AML-193 (cell line): ENCODE measurements at places on chromosomes 13 and 19.

- DNase-seq, result no peak
Observed at GRCh38 chr13:48643159-48643558, 10.6 kb upstream of the CYSLTR2 start.

DNA sequence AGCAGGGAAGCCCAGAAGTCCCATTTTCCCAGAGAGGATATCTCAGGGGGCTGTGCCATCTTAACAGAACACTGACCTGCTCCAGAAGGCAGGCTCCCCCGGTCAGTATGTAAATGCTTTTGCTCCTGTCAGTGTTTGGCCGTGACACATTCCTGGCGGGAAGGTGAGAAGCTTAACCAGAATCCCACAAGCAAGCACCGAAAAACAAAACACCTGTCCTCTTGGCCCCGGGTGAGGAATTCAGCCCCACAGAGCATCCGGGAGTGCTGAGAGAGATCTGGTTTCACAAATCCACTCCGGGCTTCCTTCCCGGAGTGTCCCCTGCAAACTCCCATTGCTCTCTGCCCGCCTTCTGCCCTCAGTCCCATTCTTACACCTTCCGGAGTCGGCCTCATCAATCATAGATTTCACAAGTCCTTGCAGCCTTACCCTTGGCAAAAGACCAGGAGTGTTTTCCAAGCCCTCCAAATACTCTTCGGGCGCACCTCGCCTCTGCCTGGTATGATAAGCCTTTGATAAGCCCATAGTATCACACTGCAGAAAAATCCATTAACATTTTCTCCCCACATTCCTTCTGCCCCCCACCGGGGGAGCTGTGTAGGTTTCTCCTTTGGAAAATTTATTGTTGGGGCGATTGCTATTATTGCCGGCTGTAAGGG, 12.2 kb downstream of the TPM4 start:
- no peak for DNase-seq

GRCh38 chr19:39928357-39928725, 6.1 kb downstream of the FCGBP start:
- no peak for DNase-seq

- DNase-seq, result no peak
Observed at GRCh38 chr13:90276216-90276615, 1071.3 kb upstream of the MIR17HG start.

DNA sequence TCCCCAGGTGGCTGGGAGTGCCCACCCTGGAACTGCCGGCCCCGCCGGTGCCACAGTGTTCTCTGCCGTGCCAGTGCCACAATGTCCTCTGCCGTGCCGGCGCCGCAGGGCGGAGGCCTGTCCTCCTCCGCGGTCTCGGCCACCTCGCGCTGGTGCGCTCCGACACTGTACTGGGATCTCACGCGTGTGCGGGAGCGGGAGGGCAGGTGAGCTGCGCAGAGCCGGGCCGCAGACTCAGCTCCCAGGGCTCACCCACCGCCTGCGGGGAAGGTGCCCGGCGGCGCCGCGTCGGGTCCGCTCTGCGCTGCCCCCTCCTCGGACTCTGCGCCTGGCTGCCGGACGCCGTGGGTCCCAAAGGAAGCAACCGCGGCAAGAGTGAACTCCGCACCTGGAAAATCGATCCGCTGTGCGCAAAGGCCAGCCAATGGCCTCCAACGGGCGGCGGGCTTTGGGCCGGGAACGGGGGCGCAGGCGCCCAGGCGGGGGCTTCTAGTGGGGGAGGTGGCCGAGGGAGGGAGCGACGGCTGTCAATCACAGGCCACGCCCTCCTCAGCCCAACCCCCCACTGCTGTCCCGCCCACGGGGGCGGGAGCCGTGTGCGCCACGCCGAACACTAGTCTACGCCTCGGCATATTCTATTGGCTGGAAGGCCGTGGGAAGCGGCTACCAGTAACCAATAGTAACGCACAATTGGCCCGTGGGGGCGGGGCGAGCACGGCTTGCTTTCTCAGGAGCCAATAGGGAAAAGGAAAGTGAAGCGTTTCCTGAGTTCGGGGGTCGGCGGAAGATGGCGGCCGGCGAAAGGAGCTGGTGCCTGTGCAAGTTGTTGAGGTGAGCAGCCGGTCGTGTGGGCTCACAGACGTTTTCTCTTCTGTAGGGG, at the start of gene ALG11:
Gene ALG11, plus strand, starts transcription at position 767 of the 880 bp plus-strand sequence. Its CDS starts 21 bp downstream, at position 788.
- peak; percentile 98 for DNase-seq
